Amygdala (tissue), 56 donors: ENCODE measurements at places on chromosomes 4 and X.

DNA sequence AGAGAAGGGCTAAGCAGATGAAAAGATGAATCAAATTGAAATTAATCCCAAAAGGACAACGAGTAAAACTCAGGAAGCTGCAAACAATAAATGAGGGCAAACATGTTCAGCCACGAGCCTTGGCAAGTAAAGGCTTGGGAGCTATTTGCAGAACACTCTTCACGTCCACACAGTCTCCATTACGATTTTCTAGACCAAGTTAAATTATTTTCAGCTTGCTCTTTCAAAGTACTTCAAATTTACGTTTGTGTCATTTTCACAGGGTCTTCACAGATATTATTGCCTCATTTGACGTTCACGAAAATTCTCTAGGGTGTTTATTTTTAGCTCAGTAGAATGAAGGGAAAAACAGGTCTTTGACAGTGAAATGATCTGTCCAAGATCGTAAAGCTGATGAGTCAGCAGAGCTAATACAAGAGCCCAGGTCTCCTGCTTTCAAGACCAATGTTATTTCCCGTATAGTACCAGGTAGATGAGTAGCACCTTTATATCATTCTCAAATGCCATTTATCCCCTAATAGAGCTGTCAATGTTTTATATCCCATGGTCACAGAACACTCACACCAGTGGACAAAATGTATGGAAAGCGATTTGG, 20.9 kb downstream of the KLB start:
- no peak for DNase-seq

- DNase-seq: no peak
Measured at GRCh38 chr4:113328514-113328913, 279.1 kb downstream of the ANK2 start.

- DNase-seq: no peak
Measured at GRCh38 chr4:40515398-40516293, 114.0 kb downstream of the RBM47 start.

DNA sequence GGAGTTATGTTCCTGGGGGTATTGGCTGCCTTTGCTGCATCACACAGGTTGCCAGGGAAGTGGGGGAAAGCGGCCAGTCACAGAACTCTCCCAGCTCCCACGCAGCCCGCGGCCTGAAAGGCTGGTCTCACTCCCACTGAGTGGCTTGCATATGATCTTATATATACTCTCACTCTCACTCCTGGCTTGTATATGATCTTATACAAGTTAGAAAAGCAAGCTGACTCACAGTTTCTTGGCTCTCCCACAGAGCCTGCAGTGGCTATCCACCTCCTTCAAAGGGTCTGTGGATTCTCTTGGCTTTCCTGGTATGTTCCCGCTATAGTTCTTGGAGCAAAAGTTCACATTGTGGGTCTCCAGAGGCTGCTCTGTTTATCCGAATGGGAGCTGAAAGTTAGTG, 833.5 kb upstream of the GALNTL6 start:
- no peak for DNase-seq

GRCh38 chrX:41347186-41347585, 13.2 kb downstream of the DDX3X start:
- no peak for DNase-seq

GRCh38 chr4:175034986-175035705, 117.0 kb downstream of the ADAM29 start:
- DNase-seq: no peak

DNA sequence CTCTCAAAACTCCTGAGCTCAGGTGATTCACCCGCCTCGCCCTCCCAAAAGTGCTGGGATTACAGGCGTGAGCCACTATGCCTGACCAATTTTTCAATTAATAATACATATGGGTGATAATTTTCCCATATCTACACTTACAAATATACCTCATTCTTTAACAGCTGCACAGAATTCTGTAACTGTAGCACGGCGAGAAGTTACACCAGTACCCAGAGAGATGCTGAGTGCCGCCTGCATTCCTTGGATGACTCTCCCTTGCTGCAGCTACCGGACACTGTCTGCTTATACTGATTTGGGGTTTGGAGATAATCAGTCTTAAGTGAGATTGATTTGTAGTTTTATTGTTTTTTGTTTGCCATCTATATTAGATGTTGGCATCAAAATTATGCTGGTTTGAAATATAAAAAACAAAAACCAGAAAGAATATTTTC, 5.8 kb downstream of the TIFA start:
- DNase-seq: no peak

DNA sequence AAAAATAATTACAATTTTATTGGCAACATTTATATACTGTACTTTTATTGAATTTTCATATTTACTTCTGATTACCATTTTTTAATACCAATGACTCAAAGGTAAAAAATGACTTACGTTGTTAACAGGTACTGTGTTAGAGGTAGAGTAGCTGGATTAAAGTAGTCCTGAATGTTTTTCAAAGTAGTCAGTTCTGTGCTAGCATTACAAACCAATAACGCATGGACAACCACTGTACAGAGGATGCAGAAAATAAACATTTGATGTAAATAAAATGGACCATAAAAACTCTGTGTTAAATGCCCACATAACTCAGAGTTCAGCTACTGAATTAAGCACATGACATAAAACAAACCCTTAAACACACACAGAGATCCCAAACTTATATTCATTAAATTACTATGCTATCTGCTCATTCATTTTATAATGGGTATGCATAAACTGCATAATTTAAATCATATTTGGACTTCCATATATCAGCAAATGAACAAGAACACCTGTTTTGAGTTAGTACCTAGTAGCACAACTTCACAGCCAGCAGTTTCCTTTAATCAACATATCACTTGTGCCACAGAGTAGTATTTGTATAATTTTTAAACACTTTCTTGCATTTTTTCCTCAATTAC, 46.4 kb upstream of the NEUROG2 start:
- no peak for DNase-seq

- DNase-seq: no peak
Measured at GRCh38 chr4:152537881-152538280, 2.0 kb upstream of the FBXW7 start.

DNA sequence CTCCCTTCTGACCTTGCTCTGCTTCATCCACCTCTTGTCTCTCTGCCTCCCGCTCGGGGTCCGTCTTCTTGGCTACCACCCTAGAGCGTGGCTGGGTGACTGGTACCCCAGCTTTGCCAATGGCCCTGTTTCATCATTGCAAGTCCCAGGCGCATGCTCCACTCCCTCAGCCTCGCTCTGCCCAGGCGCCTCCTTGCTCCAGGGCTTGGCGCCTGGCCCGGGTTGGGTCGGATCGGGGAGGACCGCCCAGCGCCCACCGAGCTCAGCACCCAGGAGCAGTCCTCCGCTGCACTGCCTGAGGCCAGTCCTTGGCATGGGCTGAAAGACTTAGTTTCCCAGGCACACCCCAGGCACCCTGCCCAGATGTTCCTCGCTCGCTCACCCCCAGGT, 577 bp downstream of the BGN start:
- no peak for DNase-seq

DNA sequence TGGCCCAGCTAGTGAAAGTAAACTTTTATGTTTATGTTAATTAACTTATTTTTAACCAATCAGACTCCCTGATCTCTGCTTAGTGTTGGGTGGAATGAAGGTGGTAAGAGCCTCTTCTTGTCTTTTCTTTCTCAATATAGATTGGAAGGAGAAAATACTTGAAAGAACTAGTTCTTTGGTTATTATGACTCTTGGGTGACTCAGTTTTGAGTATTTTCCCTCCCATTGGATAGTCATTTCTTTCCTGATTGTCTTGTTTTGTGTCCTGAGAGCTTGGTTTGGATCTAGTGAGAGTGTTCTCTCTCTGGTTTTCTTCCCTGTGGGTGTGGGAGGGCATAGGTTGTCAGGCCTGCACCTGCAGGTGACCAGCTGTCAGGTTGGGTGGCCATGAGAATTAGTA, 172.0 kb upstream of the GLRA2 start:
- DNase-seq: no peak

DNA sequence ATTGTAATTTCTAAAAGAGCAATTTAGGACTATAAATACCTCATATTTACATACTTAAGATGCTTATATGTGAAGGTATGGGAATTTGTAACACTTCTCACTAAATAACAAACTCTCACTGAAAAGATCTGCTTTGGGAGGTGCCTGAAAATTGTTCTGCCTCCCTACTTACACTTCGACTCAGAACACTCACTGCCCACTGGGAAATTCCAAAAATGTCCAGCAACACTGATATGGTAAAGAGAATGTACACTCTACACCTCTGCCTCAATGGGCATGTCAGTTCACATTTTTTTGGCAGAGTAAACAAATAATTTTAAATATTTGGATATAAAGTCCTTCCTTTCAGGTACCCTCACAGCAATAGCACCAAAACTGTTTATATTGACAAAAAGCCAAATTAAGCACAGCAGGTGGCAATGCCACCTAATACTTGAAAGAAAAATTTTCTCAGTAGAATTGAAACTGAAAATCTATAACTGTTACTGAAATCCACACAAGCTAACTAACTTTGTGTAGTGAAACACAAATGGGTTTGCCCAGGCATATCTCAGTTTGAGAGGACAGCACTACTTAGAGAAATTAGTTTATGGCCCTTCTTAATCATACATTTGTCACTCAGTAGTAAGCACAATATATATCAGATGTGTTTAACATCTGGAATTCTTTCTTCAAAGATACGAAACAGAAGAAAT, 67.1 kb downstream of the PRDM5 start:
- DNase-seq: no peak

DNA sequence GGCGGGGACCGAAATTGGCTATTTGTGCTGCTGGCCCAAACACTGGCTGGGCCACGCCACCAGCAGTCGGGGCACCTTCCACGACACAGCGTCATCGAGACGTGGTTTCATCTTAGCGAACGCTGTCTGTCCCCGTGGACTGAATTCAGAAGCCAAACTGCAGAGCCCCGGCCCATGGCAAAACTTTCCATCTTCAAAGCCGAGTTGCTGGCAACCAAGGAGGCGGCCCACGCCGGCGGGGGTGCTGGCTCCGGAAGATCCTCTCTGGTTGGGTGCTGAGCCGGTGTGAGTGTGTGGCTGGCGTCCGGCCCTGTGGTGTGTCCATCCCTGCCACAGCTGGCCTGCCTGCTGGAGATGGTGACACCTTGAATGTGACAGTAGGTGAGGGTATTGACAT, 96.6 kb upstream of the ADRA2C start:
- DNase-seq: no peak

GRCh38 chrX:39418731-39419638, 617.7 kb downstream of the MID1IP1 start:
- no peak for DNase-seq

DNA sequence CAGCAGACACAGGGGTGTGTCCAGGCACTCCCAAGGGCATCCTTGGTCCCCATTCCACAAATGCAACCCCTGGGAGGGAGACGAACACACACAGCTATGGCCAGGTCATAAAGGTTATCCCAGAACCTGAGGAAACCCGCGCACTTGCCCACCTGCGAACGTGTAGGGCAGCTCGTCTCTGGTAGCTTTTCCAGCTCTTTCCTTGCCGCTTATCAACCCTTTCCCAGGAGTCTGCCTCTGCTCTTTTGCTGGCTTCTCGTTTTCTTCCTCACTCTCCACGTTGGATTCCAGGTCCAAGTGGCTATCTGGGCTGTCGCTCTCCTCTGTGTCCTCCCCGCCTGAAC, 13.5 kb downstream of the NOP14 start:
- DNase-seq: no peak

- DNase-seq: no peak
Measured at GRCh38 chrX:103442536-103442901, 66.2 kb downstream of the BEX3 start.

- peak; percentile 26 for DNase-seq
Measured at GRCh38 chrX:101550751-101551379, 518 bp downstream of the ARMCX1 start.

- no peak for DNase-seq
Measured at GRCh38 chrX:135425026-135425965, 3.6 kb downstream of the SMIM10L2A start.

DNA sequence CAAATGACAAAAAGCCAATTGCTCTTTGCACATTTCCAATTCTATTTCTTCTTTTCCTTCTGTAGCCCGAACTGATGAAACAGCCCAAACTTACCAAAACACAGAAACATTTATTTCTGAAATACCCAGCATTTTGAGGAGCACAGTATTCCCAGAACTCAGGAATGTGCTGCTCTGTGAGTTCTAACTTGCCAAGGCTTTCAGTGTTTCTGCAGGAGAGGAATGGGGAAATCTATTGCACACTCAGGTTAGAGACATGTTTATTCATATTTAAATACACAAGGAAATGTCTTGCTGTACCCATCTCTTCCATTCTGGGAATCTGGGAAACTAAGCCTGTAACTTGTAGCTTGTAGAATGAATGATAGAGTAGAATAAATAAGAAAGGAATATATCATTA, 10.7 kb downstream of the TMPRSS11D start:
- DNase-seq: no peak

- no peak for DNase-seq
Measured at GRCh38 chr4:114688059-114688458, 89.5 kb downstream of the UGT8 start.

GRCh38 chr4:186722796-186723291, 812 bp downstream of the FAT1 start:
- DNase-seq: no peak

DNA sequence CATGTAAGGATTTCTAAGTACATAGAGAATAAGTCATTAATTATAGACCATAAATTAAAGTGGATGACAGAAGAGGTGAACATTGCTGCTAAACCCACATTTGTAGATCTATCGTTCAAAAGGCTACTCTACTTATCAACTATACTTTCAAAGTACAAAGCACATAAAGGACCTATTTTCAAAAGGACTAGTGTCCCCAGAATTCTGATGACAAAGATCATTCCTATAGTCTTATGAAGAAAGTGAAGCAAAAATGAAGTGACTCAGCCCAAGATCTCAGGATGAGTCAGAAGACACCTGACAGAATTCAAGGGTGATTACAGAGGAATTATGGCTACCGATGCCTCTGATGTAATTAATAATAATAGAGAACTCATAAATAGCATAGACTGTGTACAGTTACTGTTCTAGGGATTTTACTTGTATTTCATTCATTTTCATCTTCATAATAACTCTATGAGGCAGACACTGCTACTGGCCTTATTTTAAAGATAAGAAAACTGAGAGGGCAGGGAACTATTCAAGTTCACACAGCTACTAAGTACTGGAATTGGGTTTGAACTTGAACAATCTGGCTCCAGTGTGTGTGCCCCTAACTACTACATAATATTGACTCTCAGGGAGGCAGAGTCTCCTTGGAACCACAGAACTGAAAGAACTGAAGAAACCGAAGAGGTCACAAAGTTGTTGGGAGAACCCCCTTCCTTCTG, 17.1 kb downstream of the USP46 start:
- no peak for DNase-seq

DNA sequence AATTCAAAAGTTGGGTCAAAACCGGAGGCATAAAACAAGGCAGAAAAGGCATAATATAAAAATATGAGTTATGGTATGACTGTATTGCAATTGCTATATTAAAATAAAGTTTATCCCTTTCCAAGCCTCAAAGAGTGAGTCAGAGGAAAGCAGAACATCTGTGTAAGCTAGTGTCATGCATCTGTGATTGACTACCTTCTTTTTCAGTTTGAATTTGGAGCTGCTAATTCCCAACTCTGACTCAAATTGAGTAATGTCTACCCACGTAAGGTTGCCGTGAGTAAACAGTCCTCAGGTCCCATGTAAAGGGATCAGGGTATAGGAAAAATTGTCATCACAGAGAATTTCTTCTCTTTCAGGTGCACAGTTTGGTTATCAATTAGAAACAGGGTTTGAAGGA, 6.5 kb upstream of the SLITRK4 start:
- DNase-seq: no peak

- DNase-seq: no peak
Measured at GRCh38 chrX:38881727-38882126, 80.5 kb downstream of the MID1IP1 start.
